ENCODE measurements at places on chromosomes 2 and 18.

DNA sequence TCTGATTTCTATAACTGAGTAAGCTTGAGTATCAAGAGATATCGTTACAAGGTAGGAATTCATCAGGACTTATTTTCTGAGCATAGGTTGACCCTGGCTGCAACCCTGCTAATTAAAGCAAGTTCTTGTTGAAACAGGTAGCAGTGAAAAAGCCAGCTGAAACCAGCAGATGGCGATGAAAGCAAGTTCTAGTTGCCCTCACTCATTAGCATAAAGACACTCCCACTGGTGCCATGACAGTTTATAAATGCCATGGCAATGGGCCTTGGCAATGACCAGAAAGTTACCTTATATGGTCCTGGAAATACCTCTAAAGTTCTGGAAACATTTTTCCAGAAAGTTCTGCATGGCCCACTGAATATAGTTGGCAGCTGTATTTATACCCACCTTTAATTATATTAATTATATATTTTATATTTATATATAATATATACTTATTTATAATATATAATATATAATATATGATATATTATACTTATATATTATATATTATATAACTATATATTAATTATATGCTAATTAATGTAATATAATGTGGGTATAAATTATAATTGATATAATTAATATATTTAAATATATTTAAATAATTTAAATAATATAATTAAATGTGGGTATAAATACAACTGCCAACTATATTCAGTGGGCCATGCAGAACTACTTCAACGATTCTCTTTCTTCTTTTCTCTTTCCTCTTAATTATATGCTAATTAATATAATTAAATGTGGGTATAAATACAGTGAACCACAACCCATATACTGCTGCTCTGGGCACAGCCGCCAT lies 188.0 kb downstream of the CDH7 start:
- peak; percentile 49 for DNase-seq

- DNase-seq: no peak
These were observed 70.9 kb upstream of the EML6 start for GRCh38 chr2:54652540-54652939.

DNA sequence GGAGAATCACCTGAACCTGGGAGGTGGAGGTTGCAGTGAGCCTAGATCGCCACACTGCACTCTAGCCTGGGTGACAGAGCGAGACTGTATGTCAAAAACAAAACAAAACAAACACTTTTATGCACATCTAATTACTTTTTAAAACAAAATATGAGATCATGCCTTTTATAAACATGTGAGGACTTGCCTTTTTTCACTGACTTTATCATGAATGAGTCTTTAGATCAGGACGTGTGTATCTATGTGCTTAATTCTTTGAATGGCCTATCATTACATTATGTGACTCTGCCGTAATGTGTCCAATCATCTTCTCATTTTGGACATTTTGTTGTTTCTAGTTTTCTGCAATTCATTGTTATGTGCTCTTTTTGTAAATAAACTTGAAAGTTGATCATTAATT lies 58.7 kb downstream of the FAM117B start:
- no peak for DNase-seq

- no peak for DNase-seq
These were observed 9.4 kb upstream of the COLEC11 start for GRCh38 chr2:3585261-3586109.

DNA sequence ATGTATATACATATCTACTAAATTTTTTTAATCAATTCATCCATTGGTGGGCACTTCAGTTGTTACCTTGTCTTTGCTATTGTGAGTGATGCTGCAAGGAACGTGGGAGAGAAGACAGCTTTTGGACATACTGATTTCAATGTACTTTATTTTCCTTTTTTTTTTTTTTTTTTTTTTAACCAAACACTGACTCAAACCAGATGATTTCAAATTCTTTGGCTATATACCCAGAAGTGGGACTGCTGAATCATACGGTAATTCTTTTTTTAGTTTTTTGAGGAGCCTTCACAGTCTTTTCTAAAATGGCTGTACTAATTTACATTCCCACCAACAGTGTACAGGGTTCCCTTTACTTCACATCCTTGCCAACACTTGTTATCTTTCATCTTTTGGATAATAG lies 204.7 kb downstream of the INSIG2 start:
- no peak for DNase-seq

- no peak for DNase-seq
These were observed 27.2 kb downstream of the MSGN1 start for GRCh38 chr2:17843457-17843856.

DNA sequence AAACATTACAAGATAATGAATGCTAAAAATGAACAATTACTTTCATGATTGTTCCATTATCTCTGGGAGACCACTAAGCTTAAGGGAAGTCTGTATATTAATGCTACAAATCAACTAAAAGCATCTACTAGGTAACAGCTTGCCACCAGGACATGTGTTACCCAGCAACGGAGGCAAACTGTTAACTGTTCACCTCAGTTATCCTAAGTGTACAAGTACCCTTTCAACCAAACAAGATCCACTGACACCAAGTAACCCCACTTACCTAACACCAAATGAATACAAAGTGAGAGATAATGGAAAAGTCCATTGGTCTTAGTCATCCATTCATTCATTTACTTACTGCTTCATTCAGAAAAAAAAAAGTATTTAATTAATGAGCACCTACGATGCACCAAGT lies 54.7 kb upstream of the KIDINS220 start:
- no peak for DNase-seq

DNA sequence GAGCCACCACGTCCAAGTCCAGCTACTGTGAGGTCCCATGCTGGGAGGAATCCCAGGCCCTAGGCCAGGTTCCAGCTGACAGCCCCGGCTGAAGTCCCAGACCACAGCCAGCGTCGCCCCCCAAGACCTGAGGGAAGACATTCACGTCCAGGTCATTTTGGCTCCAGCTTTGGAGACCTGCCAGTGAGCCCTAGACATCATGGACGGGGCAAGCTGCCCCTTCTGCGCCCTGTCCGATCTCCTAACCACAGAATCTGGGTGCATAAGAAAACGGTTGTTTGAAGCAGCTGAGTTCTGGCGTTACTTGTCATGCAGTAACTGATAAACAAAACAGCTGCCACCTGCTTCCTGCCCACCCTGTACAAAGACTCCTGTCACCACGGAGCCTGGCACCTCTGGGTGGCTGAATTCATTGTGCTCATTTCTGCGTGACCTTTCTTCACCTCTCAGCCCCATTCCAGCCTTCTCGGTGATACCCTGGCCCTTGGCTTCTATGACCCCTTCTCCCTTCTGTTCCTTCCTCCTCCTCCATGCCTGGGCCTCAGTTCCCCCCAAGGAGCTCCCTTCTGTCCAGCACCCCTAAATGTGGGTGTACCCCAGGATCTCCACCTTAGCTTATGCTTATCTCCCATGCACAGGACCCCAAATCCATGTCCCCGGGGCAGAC lies 72.6 kb upstream of the SMAD7 start:
- DNase-seq: no peak

Measured in NCI-H2171 treated with DMSO at 0.1 percent for 48 hours (cell line).